Vagina (tissue), 2 donors: ENCODE measurements at places on chromosomes 3 and 15.

DNA sequence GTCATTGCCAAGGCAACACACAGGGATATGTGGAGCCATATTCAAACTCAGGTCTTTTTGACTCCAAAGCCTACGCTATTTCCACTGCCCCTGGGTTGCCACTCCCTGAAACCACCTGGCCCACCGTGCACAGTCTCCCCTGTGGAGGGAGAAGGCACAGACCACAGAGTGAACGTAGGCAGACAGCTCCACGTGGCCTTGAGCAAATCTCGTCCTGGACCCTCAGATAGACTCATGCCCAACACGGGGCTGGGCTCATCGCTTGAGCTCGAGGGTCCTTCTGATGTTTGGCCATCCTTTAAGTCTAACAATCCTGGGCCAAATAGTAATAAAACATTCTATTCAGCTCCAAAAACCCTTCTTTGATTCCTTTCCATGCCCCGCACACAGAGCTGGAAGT lies 72.0 kb downstream of the CPN2 start:
- peaks cover 31% of the 10 kb centered on the region for H3K4me1 ChIP-seq
- H3K27ac ChIP-seq = peak overlapping the region; percentile 71
- DNase-seq = no peak
- H3K27me3 ChIP-seq = no peaks in the 10 kb centered on the region
- no peaks in the 10 kb centered on the region for H3K36me3 ChIP-seq

- H3K36me3 ChIP-seq = no peaks in the 10 kb centered on the region
- H3K27me3 ChIP-seq = no peaks in the 10 kb centered on the region
- no peak overlapping the region for H3K4me3 ChIP-seq
- no peak overlapping the region for H3K27ac ChIP-seq
- no peak for DNase-seq
Observed at GRCh38 chr15:101256757-101257156, 4.9 kb upstream of the CHSY1 start.

DNA sequence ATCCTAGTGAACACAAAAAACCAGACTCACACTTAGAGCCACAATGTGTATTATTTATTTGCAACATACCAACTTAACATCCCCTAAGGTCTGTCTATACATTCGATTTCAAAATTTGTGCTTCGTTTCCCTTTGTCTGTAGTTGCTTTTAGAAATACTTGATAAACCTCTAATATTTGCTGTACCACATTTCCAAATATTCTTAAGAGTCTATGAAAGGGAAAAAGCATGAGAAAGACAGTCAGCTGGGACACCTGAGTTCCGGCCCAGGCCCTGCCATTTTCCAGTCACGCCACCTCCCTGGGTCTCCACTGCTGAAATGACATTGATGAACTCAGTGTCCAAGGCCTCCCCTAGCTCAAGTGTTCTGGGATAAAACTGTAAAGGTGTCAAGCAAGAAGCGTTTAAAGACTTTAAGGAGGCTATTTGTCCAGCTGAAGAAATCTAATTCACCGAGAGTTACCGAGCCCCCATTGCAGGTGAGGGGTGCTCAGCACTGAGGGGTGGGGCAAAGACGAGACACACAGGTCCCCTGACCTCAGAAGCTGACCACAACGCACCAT lies 26.6 kb downstream of the LRRC2 start:
- peak overlapping the region; percentile 1 for H3K27ac ChIP-seq
- no peaks in the 10 kb centered on the region for H3K36me3 ChIP-seq
- H3K27me3 ChIP-seq = no peaks in the 10 kb centered on the region
- no peaks in the 10 kb centered on the region for H3K4me1 ChIP-seq
- DNase-seq = no peak

DNA sequence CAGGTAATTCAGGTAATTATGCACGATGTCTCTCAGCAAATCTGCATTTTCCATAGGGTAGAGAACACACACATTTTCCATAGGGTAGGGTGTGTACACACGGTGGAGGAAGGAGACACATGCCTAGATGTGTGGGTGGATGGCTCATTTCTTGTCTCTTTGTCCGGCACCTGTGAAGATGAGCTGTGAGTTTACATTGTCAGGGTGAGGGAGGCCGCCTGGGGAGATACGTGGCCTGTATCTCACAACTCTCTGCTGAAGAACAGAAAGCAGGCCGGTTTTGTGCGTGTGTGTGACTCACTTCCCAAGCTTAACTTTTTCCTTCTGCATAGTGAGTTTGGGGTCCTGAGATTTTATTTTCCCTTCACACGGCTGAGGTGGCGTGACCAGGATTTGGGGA lies 60.3 kb downstream of the SLC6A6 start:
- no peaks in the 10 kb centered on the region for H3K27me3 ChIP-seq
- H3K27ac ChIP-seq = no peak overlapping the region
- peaks cover 21% of the 10 kb centered on the region for H3K4me1 ChIP-seq
- H3K4me3 ChIP-seq = no peak overlapping the region
- no peak for DNase-seq

DNA sequence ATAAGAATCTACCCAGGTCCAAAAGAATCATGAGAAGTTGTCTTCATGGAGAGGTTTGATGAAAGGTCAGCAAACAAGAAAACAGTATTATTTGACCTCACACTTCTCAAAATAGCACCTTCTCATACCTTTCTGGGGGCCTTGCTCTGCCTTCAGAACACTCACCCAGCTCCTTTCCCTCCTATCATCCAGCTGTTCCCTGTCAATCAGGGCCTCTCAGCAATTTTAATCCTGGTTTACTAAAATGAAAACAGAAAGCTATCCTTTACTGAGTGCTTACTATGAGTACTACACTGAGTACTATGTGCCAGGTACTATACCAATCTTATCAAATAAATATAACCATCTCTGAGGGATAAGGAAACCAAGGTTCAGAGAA lies 138.6 kb downstream of the GAP43 start:
- no peaks in the 10 kb centered on the region for H3K4me1 ChIP-seq
- no peaks in the 10 kb centered on the region for H3K27me3 ChIP-seq
- no peak overlapping the region for H3K4me3 ChIP-seq
- DNase-seq = no peak
- no peaks in the 10 kb centered on the region for H3K36me3 ChIP-seq

- H3K27ac ChIP-seq = no peak overlapping the region
- no peaks in the 10 kb centered on the region for H3K36me3 ChIP-seq
- H3K27me3 ChIP-seq = no peaks in the 10 kb centered on the region
- no peak overlapping the region for H3K4me3 ChIP-seq
- DNase-seq = no peak
Observed at GRCh38 chr3:55746808-55747413, 259.8 kb upstream of the WNT5A start.

GRCh38 chr15:73928971-73929627 lies 2.8 kb downstream of the LOXL1 start:
- H3K36me3 ChIP-seq = no peaks in the 10 kb centered on the region
- no peaks in the 10 kb centered on the region for H3K27me3 ChIP-seq
- H3K27ac ChIP-seq = peak overlapping the region; percentile 86
- no peak for DNase-seq
- H3K4me3 ChIP-seq = no peak overlapping the region

GRCh38 chr15:73265536-73266153 lies 103.1 kb downstream of the HCN4 start:
- no peaks in the 10 kb centered on the region for H3K27me3 ChIP-seq
- no peaks in the 10 kb centered on the region for H3K4me1 ChIP-seq
- H3K27ac ChIP-seq = no peak overlapping the region
- DNase-seq = no peak
- H3K4me3 ChIP-seq = no peak overlapping the region
- no peaks in the 10 kb centered on the region for H3K36me3 ChIP-seq

DNA sequence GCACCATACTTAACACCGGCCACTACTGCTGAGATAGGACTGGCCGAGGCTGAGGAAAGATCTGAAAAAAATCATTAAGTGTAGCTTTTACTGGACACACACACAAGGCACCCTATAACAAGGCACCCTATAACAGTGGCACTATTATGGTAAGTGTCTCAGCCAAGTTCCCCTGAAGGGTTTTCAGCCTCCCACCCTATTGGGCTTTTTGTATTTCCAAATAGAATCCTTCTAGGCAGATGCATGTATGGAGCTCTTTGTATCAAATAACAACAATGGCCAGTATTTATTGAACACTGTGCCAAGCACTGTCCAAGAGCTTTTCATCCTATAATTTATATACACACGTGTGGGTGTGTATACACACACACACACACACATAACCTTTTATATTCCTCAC lies 6.7 kb upstream of the DNAJA4 start:
- H3K36me3 ChIP-seq = no peaks in the 10 kb centered on the region
- DNase-seq = no peak
- no peaks in the 10 kb centered on the region for H3K27me3 ChIP-seq
- no peak overlapping the region for H3K27ac ChIP-seq
- H3K4me1 ChIP-seq = no peaks in the 10 kb centered on the region
- no peak overlapping the region for H3K4me3 ChIP-seq

GRCh38 chr15:80480909-80481308 lies 76.7 kb downstream of the ARNT2 start:
- H3K27me3 ChIP-seq = no peaks in the 10 kb centered on the region
- H3K4me1 ChIP-seq = peaks cover 32% of the 10 kb centered on the region
- no peaks in the 10 kb centered on the region for H3K36me3 ChIP-seq
- H3K4me3 ChIP-seq = no peak overlapping the region
- DNase-seq = no peak

- H3K4me1 ChIP-seq = peaks cover 29% of the 10 kb centered on the region
- H3K36me3 ChIP-seq = peaks cover 42% of the 10 kb centered on the region
- H3K27ac ChIP-seq = peak overlapping the region; percentile 54
- no peak for DNase-seq
- no peak overlapping the region for H3K4me3 ChIP-seq
Observed at GRCh38 chr15:74799856-74800558, 12.6 kb upstream of the LMAN1L start.

DNA sequence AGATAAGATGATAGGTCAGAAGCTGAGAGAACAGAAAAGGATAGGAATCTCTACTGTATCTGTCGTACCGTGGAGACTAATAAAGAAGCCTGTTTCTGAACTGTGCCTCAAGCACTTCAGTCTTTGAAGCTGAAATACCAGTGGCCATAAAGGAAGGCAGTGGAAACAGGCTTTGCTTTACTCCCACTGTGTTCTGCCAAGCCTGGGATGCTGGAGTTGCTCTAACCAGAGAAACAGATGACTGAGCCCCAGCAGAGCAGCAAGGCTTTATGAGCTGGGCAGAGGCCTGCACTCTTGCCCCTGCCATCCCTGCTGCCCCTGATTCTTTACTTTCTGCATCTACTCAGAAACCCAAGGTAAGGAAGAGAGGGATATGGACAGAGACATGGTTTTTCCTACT lies 89.4 kb downstream of the PDE8A start:
- H3K36me3 ChIP-seq = no peaks in the 10 kb centered on the region
- H3K27me3 ChIP-seq = no peaks in the 10 kb centered on the region
- DNase-seq = no peak
- no peak overlapping the region for H3K27ac ChIP-seq
- no peak overlapping the region for H3K4me3 ChIP-seq

GRCh38 chr3:128590948-128591347 lies 59.7 kb downstream of the RPN1 start:
- H3K4me3 ChIP-seq = no peak overlapping the region
- H3K36me3 ChIP-seq = no peaks in the 10 kb centered on the region
- no peaks in the 10 kb centered on the region for H3K4me1 ChIP-seq
- no peak for DNase-seq
- no peak overlapping the region for H3K27ac ChIP-seq

DNA sequence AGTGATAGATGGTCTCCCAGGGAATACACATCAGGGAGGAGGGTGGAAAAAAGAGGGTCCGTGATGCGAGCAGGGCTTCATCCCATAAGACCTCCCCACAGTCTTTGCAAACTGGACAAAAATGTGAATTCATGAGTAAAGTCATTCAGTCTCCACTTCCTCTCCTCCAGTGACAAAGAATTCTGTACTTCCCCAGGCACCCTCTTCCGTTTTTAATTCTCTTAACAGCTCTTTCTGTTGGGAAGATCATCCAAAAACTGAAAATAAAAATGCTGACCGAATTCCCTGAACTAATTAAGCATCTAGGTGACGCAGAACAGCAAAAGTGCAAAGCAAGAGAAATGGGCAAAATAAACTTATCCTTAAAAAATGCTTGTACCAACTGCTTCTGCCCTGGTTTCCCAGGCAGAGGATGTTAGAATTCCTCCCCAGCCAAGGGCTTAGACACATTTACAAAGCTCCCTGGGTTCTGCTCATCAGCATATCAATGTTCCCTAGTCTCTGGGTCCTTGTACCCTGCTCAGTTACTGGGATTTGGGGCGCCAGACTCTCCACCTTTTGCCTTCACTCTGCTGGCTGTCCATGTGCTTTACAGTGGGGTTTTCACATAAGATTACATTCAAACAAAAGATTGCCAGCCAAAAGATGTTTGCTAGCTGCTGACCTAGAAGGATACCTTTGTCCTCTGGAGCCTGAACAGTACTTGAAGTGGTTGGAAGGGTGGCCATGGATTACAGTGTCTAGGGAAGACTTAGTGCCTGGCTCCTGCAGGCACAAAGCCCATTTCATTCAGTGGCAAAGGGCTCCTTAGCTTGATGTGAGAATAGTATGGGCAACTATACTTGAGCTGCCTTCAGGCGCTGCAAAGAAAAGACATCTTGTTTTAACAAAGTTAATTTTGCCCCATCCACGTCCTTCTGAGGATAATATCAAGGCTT lies 69.4 kb downstream of the ARNT2 start:
- no peaks in the 10 kb centered on the region for H3K4me1 ChIP-seq
- no peaks in the 10 kb centered on the region for H3K36me3 ChIP-seq
- no peak overlapping the region for H3K27ac ChIP-seq
- no peaks in the 10 kb centered on the region for H3K27me3 ChIP-seq

GRCh38 chr15:36414670-36415069 lies 164.8 kb upstream of the CDIN1 start:
- no peaks in the 10 kb centered on the region for H3K4me1 ChIP-seq
- no peak overlapping the region for H3K27ac ChIP-seq

DNA sequence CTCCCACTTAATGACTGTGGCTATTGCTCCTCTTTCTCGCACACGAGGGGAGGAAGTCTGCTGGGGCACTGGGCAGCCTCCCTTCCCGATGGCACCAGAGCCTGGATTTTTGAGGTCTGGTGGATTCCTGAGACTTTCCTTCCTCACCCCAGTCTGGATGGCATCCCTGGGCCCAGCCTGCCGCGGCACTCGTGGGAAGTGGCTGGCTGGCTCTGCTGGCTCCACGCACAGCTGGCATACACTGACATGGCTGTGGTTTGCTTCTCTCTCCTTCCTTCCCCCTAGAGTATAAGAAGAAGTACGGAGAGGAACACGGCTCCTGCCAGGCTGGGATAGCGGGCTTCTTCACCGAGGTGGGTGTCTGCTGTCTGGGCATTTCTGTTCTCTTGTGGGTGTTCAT lies 319.8 kb upstream of the LRRFIP2 start:
- DNase-seq = no peak
- no peak overlapping the region for H3K27ac ChIP-seq
- no peak overlapping the region for H3K4me3 ChIP-seq
- H3K4me1 ChIP-seq = peaks cover 16% of the 10 kb centered on the region

- DNase-seq = no peak
- H3K27ac ChIP-seq = no peak overlapping the region
- H3K27me3 ChIP-seq = no peaks in the 10 kb centered on the region
Observed at GRCh38 chr15:98663606-98664005, 15.3 kb downstream of the IGF1R start.

- no peak overlapping the region for H3K4me3 ChIP-seq
- DNase-seq = no peak
- H3K27me3 ChIP-seq = no peaks in the 10 kb centered on the region
- H3K4me1 ChIP-seq = no peaks in the 10 kb centered on the region
Observed at GRCh38 chr3:27943106-27943505, 221.0 kb upstream of the EOMES start.

- DNase-seq = no peak
- no peaks in the 10 kb centered on the region for H3K4me1 ChIP-seq
- H3K27ac ChIP-seq = no peak overlapping the region
- no peaks in the 10 kb centered on the region for H3K36me3 ChIP-seq
- no peak overlapping the region for H3K4me3 ChIP-seq
- H3K27me3 ChIP-seq = no peaks in the 10 kb centered on the region
Observed at GRCh38 chr3:99418209-99418635, 220.2 kb upstream of the COL8A1 start.

GRCh38 chr3:100844063-100844936 lies 135.0 kb downstream of the TFG start:
- no peaks in the 10 kb centered on the region for H3K27me3 ChIP-seq
- H3K27ac ChIP-seq = no peak overlapping the region
- no peak overlapping the region for H3K4me3 ChIP-seq
- DNase-seq = no peak
